Lower lobe of right lung (tissue), 2 donors: ENCODE measurements at places on chromosomes 1 and 21. TPM values are rescaled to one million over a fixed set of nuclear protein-coding genes. Genes with fewer than 3 reads are reported as not detected.
A peak's percentile ranks its signal among the peaks of the same experiment; 100 is the strongest.

MMP23B gene
- 27.2 TPM for total RNA-seq

BATF3 gene
- total RNA-seq = 12.8 TPM

RGS8 gene
- total RNA-seq = not detected

- H3K27me3 ChIP-seq = no peaks in the 10 kb centered on the region
- no peak overlapping the region for H3K27ac ChIP-seq
- no peak overlapping the region for H3K4me3 ChIP-seq
- no peaks in the 10 kb centered on the region for H3K4me1 ChIP-seq
- no peaks in the 10 kb centered on the region for H3K36me3 ChIP-seq
These were observed 384.9 kb downstream of the NCAM2 start for GRCh38 chr21:21383126-21383525.

GRCh38 chr1:54791880-54792522 lies 9.1 kb downstream of the TTC22 start:
- H3K27ac ChIP-seq = no peak overlapping the region
- no peaks in the 10 kb centered on the region for H3K27me3 ChIP-seq
- no peaks in the 10 kb centered on the region for H3K4me1 ChIP-seq
- no peak for DNase-seq

GRCh38 chr1:3037281-3038040 lies 16.2 kb downstream of the ACTRT2 start:
- H3K4me1 ChIP-seq = no peaks in the 10 kb centered on the region
- no peaks in the 10 kb centered on the region for H3K36me3 ChIP-seq
- no peak overlapping the region for H3K4me3 ChIP-seq
- no peak overlapping the region for H3K27ac ChIP-seq
- DNase-seq = no peak
- peaks cover 11% of the 10 kb centered on the region for H3K27me3 ChIP-seq

- DNase-seq = no peak
- H3K27ac ChIP-seq = no peak overlapping the region
- H3K4me1 ChIP-seq = no peaks in the 10 kb centered on the region
These were observed 155.0 kb upstream of the EDN2 start for GRCh38 chr1:41639332-41639936.

GRCh38 chr21:45655124-45655523 lies 11.6 kb downstream of the PCBP3 start:
- no peaks in the 10 kb centered on the region for H3K36me3 ChIP-seq
- H3K27me3 ChIP-seq = no peaks in the 10 kb centered on the region
- H3K4me3 ChIP-seq = no peak overlapping the region
- no peak overlapping the region for H3K27ac ChIP-seq
- no peak for DNase-seq

GRCh38 chr1:22806584-22806983 lies 95.9 kb downstream of the EPHB2 start:
- H3K27me3 ChIP-seq = no peaks in the 10 kb centered on the region
- H3K27ac ChIP-seq = no peak overlapping the region
- H3K36me3 ChIP-seq = no peaks in the 10 kb centered on the region
- H3K4me1 ChIP-seq = peaks cover 4% of the 10 kb centered on the region

GRCh38 chr1:24914226-24915069 lies 15.6 kb downstream of the RUNX3 start:
- H3K4me1 ChIP-seq = no peaks in the 10 kb centered on the region
- H3K27ac ChIP-seq = no peak overlapping the region
- DNase-seq = no peak
- H3K27me3 ChIP-seq = no peaks in the 10 kb centered on the region

GRCh38 chr1:168824418-168825065 lies 95.5 kb upstream of the DPT start:
- no peaks in the 10 kb centered on the region for H3K27me3 ChIP-seq
- DNase-seq = no peak
- no peak overlapping the region for H3K27ac ChIP-seq
- H3K4me3 ChIP-seq = no peak overlapping the region

DNA sequence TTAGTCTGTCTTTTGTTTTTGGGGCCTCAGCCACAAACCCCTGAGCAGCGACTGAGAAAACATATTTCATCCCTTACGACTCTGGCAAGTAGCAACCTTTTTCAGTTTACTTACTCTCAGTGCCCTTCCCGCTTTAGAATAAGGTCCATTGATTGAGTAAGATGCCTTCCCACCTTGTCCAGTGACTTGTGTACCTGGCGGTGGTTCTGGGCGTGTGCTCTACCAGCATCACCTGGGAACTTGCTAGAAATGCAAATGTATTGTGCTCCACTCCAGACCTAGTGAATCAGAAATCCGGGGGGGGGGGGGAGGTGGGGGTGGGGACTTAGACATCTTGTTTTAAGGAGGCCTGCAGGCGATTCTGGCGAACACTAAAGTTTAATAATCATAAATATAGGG lies 72.1 kb downstream of the S1PR1 start:
- peak overlapping the region; percentile 54 for H3K4me3 ChIP-seq
- H3K36me3 ChIP-seq = no peaks in the 10 kb centered on the region
- H3K27me3 ChIP-seq = peaks cover 4% of the 10 kb centered on the region
- H3K4me1 ChIP-seq = peaks cover 7% of the 10 kb centered on the region

DNA sequence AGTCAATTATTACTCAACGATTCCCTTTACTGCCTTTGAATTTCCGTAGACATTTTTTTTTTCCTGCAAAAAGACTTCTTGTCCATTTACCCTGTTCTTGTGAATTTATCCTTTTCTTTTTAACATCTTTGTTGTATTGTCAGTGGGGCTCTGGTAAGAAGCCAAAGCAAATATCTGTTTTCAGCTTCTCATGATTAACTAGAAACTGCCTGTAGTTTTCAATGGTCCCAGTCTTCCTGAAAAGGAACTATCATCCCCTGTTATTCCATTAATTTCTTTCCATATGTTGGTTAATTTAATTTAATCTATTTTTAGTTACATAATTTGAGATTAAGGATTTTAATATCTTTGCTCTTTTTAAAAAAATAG lies 28.0 kb downstream of the SH3BGR start:
- no peaks in the 10 kb centered on the region for H3K4me1 ChIP-seq
- H3K27ac ChIP-seq = no peak overlapping the region
- H3K36me3 ChIP-seq = no peaks in the 10 kb centered on the region

- H3K27ac ChIP-seq = no peak overlapping the region
- H3K4me1 ChIP-seq = no peaks in the 10 kb centered on the region
- no peaks in the 10 kb centered on the region for H3K36me3 ChIP-seq
- no peak for DNase-seq
These were observed 282.6 kb downstream of the DSCAM start for GRCh38 chr21:40564318-40564717.

DNA sequence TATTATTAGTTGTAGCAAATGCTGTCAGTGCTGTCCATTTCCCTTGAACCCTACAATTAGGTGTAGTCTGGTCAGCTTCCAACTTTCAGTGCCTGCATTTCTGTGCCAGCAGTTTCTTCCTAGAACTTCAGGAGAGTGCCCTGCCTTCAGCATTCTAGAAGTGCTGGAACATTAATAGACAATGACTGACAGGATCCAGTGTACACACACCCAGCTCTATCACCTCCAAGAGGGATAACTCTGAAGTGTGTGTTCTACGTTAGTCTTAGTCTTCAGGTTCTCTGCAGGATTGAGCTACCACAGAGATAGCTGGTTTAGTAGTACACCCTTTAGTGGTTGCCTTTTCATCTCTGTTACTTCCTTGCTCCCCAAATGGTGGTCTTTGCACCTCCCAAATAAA lies 61.4 kb downstream of the PRRX1 start:
- DNase-seq = no peak
- H3K27me3 ChIP-seq = no peaks in the 10 kb centered on the region
- H3K27ac ChIP-seq = no peak overlapping the region
- no peak overlapping the region for H3K4me3 ChIP-seq

GRCh38 chr1:239353536-239353935 lies 32.8 kb upstream of the CHRM3 start:
- H3K27me3 ChIP-seq = no peaks in the 10 kb centered on the region
- no peak overlapping the region for H3K4me3 ChIP-seq
- no peaks in the 10 kb centered on the region for H3K36me3 ChIP-seq
- H3K4me1 ChIP-seq = no peaks in the 10 kb centered on the region
- DNase-seq = no peak

GRCh38 chr1:184096005-184096404 lies 44.5 kb downstream of the TSEN15 start:
- H3K4me3 ChIP-seq = no peak overlapping the region
- DNase-seq = no peak
- H3K4me1 ChIP-seq = no peaks in the 10 kb centered on the region
- no peaks in the 10 kb centered on the region for H3K27me3 ChIP-seq

DNA sequence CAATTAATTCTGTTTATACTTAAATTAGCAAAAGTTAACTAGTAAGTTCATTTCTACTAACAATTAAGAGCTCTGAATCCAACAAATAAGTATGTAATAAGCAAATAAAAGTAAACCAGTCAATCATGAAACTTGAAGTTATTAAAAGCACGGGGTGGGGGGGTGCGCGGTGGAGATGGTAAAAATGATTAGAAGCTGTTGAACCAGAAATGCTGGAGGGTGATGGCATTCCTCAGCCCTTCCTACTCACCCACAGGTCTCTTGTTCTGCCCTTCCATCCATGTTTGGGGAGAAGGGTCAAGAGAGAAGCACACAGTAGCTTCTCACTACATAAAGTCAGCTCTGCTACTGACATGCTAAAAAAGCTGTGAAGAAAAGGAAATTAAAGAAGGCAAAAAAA lies 63.5 kb downstream of the AKT3 start:
- H3K4me3 ChIP-seq = no peak overlapping the region
- no peak overlapping the region for H3K27ac ChIP-seq
- H3K27me3 ChIP-seq = no peaks in the 10 kb centered on the region
- peak; percentile 12 for DNase-seq
- no peaks in the 10 kb centered on the region for H3K36me3 ChIP-seq

- no peaks in the 10 kb centered on the region for H3K27me3 ChIP-seq
- H3K4me1 ChIP-seq = peaks cover 5% of the 10 kb centered on the region
- no peaks in the 10 kb centered on the region for H3K36me3 ChIP-seq
- peak; percentile 44 for DNase-seq
- H3K4me3 ChIP-seq = no peak overlapping the region
These were observed 129.2 kb downstream of the ADAMTS1 start for GRCh38 chr21:26715878-26716506.

- H3K36me3 ChIP-seq = no peaks in the 10 kb centered on the region
- H3K4me3 ChIP-seq = no peak overlapping the region
- no peak for DNase-seq
- H3K27ac ChIP-seq = no peak overlapping the region
- no peaks in the 10 kb centered on the region for H3K4me1 ChIP-seq
- no peaks in the 10 kb centered on the region for H3K27me3 ChIP-seq
These were observed 280.3 kb downstream of the LTN1 start for GRCh38 chr21:28712411-28712810.

- no peak overlapping the region for H3K4me3 ChIP-seq
- H3K36me3 ChIP-seq = no peaks in the 10 kb centered on the region
- DNase-seq = no peak
- H3K27ac ChIP-seq = no peak overlapping the region
These were observed 878.5 kb downstream of the USP25 start for GRCh38 chr21:16608209-16608830.

DNA sequence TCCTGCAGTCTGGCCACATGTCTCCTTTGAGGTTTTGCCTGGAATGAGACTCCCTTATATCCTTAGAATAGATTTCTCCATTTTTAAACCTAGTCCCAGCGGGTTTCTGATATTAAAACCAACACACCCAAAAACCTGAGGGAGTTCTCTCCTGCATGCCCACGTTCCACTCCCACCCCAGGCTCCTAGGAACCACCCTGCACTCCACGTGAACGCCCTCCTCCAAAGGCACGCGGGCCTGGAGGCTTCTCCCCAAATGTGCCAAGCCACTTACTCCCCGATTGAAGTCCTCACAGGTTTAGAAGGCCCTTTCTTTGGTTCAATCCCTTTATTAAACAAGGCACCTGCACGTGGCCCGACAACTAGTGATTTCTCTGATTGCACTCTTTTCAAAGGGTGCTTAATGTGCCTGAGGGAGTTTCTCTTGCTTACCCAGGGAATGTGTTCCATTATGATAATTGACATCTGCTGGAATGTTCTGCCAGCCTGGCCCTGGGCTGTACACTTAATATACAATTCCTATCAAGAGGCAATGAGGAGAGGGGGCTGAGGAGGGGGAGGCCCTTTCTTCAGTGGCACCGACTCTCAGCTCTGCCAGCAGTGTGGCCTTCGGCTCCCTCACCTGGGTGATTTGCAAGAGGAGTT lies 104.3 kb upstream of the ADAR start:
- H3K36me3 ChIP-seq = peaks cover 4% of the 10 kb centered on the region
- DNase-seq = no peak
- H3K27me3 ChIP-seq = no peaks in the 10 kb centered on the region
- H3K4me1 ChIP-seq = peaks cover 14% of the 10 kb centered on the region
- no peak overlapping the region for H3K4me3 ChIP-seq

- DNase-seq = no peak
- H3K27ac ChIP-seq = no peak overlapping the region
- H3K36me3 ChIP-seq = no peaks in the 10 kb centered on the region
- peaks cover 21% of the 10 kb centered on the region for H3K4me1 ChIP-seq
- no peaks in the 10 kb centered on the region for H3K27me3 ChIP-seq
- no peak overlapping the region for H3K4me3 ChIP-seq
These were observed 2.5 kb downstream of the MYBPH start for GRCh38 chr1:203173011-203173555.

DNA sequence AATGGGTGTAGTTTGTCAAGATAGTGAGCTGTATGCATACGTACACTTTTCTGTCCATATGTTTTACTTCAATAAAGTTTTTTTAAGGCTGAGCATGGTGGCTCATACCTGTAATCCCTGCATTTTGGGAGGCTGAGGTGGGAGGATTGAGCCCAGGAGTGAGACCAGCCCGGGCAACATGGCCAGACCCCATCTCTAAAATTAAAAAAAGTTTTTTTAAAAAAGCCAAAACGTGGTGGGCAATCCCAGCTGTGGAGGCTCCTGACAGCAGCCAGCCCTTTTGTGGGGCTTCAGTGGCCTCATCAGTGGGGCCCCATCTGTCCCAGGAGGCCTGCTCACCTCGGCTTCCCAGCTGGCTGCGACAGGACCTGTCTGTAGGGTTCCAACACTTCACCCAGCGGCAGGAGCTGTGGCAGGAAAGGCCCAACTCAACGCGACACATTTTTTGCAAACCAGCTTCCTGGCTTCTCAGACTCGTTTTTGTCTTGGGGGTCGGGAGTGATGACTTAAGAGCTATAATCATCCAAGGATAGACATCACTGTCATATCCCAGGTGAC lies 56.9 kb upstream of the LBR start:
- no peaks in the 10 kb centered on the region for H3K27me3 ChIP-seq
- DNase-seq = no peak
- H3K4me3 ChIP-seq = no peak overlapping the region
- H3K4me1 ChIP-seq = peaks cover 7% of the 10 kb centered on the region

- H3K27me3 ChIP-seq = no peaks in the 10 kb centered on the region
- peak; percentile 18 for DNase-seq
- no peaks in the 10 kb centered on the region for H3K36me3 ChIP-seq
- H3K4me3 ChIP-seq = no peak overlapping the region
- H3K4me1 ChIP-seq = peaks cover 39% of the 10 kb centered on the region
These were observed 59.9 kb upstream of the SELENON start for GRCh38 chr1:25740071-25740470.

GRCh38 chr1:1550591-1551432 lies 10.4 kb upstream of the TMEM240 start:
- peaks cover 11% of the 10 kb centered on the region for H3K36me3 ChIP-seq
- DNase-seq = no peak
- no peaks in the 10 kb centered on the region for H3K27me3 ChIP-seq
- no peaks in the 10 kb centered on the region for H3K4me1 ChIP-seq

GRCh38 chr1:226274138-226274537 lies 34.8 kb downstream of the LIN9 start:
- no peaks in the 10 kb centered on the region for H3K36me3 ChIP-seq
- H3K27ac ChIP-seq = peak overlapping the region; percentile 38
- no peaks in the 10 kb centered on the region for H3K27me3 ChIP-seq
